Neural crest cell (in vitro differentiated cells): ENCODE measurements at places on chromosomes 13 and 19. TPM values are rescaled to one million over a fixed set of nuclear protein-coding genes. Genes with fewer than 3 reads are reported as not detected.
A peak's percentile ranks its signal among the peaks of the same experiment; 100 is the strongest.

GRCh38 chr13:43304945-43305344, 281.6 kb downstream of the DNAJC15 start:
- DNase-seq = no peak

DNA sequence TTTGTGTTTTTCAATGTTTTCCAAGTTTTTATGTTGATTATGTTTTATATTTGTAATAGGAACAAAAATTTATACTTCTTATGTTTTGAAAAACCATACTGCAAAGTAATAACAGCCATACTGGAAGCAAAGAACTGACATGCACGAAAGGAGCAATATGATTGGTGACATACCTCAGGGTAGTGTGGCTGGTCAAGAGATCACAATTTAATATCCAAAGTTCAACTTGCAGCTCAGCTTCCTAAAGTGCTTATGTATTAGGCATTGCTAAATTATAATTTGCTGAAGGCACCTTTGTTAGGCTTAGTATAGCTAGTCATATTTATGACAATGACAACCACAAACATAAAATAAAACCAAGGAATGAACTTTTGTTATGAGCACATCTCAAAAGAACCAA, 25.9 kb downstream of the VWA8 start:
- DNase-seq = no peak

- no peak for DNase-seq
Measured at GRCh38 chr13:31462766-31463165, 263.0 kb downstream of the B3GLCT start.

DNA sequence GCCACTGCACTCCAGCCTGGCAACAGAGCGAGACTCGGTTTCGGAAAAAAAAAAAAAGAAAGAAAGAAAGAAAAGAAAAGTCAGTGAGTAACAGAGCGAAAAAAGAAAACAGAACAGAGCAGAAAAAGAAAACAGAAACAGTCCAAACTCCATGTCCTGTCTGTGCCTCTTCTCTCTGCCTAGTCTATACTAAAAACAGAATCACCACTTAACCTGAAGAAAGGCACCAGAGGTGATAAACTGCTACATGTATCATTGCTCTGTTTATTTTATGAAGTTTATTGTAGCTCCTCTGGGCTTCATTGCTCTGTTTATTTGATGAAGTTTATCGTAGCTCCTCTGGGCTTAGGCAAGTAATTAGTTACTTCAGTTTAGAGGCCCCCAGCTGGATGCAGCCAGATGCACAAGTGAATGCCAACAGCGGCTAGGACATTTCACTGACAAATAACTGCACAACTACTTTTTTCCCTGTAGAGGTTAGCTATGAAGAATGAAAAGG, 39.2 kb downstream of the TBC1D4 start:
- no peak for DNase-seq

DNA sequence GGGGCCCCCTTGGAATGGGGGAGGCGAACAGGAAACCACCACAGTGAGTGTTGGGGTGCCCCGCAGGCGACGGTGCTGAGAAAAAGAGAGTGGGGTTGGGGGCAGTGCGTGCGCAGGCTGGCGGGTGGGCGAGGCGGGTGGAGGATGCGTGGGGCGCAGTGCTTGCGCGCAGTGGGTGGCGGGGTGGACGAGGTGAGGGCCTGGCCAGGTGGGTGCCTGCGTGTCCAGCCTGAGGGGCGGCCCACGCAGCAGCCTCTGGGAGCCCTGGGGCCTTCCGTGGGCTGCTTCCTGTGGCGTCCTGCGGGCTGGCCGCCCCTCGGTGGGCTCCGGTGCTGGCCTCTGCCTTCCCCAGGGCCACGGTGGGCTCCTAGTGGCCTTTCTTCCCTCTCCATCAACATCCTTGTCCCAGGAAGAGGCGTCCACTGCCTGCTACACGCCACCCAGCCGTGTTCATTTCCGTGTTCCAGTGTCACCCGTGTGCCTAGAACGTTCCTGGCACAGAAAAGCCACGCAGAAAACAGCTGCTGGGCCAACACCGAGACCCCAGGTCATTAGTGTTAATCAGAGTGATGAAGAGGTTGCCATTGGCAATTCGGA, 7.1 kb downstream of the ATP11A start:
- no peak for DNase-seq

DNA sequence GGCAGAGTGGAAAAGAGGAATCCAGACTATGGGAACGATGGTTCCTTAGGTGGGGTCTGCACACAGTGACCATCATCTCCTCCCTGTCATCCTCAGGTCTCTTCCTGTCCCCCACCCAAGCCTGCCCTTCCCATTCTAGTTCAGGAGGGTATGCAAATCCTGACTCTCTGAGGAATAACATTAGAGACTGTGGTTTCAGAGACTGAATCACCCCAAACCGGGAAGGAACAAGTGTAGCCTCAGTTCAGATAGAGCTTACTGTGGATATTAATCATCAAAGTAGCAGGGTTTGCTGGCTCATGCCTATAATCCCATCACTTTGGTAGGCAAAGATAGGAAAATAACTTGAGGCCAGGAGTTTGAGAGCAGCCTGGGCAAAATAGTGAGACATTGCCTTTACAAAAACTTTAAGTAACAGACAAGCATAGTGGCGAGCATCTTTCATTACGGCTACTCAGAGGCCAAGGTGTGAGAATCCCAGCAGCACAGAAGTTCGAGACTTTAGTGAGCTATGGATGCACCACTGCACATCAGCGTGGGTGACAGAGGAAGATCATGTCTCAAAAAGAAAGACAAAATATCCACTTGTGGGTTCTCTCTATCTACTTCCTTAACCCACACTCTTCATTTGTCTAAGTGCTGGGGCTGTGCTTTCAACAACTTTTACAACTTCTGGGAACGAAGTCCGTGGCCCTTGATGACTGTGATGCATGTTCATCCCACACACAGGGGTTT, 19.3 kb upstream of the LGALS13 start:
- no peak for DNase-seq

- no peak for DNase-seq
Measured at GRCh38 chr19:4354897-4355296, 11.5 kb downstream of the MPND start.

DNA sequence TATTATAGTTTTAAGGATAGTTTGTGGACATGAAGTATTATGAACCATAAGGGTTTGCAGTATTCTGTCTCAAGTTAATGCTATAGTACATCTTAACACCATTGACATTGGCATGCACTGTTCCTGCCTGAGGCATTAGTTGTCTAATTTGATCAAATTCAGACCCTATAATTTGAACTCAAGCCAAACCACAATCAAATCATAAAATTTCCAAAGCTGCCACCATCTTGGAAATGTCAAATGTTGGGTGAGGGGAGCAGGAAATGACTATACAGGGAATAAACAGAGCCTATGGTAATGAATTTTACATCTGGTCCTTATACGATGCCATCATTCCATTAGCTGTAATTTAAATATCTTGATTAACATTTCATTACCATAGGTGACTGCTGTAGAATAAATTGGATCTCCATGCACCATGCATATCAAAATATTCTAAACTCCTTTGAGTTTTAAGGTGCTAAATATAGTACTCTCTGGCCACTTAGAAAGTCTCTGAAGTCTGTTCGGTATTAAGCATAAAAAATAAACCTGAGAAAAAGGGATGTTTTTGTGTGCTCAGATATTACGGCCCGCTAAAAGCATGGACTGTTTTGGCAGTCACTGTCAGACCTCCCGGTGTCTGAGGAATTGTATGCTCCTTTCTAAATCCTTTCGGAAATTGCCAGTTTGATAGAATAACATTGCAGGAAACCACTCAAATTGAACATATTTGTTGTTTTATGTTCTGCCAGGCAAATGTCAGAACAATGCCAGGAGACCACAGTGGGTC, 257.7 kb downstream of the SPRY2 start:
- DNase-seq = no peak

DNA sequence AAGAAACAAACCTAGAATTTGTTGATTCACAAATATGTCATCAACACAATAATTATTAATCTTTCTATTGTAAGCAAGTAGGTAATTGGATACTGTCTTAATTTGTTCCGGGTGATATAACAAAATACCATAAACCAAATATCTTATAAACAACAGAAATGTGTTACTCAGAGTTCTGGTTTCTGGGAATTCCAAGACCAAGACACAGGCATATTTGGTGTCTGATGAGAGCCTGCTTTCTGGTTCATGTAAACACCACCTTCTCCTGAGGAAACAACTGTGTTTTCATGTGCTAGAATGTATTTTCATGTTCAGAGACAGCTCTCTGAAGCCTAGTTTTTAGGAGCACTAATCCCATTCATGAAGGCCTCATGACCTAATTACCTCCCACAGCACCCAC, 1819.5 kb downstream of the SLITRK5 start:
- no peak for DNase-seq

- DNase-seq = no peak
Measured at GRCh38 chr13:94212196-94212595, 267.3 kb downstream of the DCT start.

DNA sequence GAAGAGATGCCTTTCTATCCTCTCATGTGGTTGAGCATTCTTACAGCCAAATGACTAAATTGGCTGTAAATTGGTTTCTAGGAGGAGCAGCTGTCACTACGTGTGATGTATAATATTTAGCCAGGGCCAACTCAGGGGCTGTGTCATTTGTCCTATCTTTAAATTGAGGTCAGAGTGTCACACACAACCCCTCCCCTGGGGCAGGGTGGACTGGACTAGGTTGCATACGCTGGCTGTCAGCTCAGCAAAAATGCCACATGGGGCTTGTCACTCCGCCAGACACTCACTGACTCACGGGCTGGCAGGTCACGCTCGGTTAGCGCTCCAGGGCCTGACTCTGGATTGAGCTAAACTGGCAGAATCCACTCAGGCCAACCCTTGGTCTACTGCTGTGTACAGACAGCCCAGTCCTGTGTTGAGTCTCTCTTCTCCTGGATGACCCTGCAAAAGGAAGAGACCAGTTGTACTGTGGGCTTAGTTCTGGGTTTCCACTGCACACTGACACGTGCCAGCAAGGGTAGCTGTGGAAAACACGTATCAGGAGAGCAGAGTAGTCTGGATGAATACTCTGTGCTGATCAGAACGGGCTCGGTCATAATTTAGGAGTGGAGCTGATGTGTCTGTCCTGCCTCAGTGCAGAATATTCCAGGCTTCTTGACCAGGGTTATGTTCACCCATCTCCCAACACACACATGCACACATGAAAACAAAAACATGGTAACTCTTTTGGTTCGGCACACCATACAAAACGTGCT, 29.1 kb downstream of the SHISA2 start:
- peak; percentile 7 for DNase-seq

- DNase-seq = no peak
Measured at GRCh38 chr13:96426167-96426566, 336.3 kb downstream of the HS6ST3 start.

DNA sequence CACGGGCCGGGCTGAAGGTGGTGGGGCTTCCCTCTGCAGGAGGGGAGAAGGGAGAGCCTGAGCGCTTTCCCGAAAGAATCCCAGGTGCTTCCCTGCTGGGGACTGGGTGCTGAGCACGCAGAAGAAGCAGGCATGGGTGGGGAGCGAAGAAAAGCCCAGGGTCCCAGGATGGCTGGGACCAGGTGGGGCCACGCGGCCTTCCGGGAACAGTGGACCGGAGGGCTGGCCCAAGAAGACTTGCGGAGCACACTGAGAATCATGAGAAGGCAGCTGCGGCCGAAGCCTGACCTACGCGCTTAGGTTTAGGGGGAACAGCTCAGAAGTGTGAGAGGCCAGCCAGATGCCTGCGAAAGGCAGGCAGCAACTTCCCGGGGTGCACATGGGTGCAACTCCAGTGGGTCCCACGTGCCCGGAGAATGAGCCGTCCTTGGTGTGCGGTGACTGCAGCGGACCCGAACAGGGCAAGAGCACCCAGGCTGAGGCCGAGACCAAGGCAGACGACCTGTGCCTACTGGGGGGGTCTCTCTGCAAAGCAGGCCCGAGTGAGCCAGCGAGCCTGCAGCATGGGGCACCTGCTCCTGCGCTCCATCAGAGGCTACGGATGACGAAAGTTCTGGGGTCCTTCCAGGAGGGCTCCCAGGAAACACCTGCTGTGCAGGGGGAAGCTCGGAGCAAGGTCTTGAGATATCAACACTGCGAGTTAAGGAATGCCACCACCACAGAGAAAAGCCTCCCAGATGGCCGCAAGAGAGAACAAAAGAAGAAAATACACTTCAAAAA, 52.4 kb downstream of the MLLT1 start:
- DNase-seq = no peak

DNA sequence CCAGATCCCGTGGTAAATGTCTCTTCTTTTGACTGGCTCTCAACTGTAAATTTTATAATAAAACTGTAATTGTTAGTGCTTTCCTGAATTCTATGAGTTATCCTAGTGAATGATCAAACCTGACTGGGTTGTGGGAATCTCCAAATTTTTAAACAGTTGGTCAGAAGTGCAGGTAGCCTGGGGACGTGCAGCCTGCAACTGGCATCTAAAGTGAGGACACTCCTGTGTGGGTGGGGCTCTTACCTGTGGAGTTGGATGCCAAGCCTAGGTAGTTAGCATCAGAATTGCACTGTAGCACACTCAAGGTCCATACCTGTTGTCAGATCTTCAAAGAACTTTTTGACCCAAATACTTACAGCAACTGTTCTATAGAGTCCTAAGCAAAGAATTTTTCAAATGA, 207.1 kb upstream of the NBEA start:
- DNase-seq = no peak

DNA sequence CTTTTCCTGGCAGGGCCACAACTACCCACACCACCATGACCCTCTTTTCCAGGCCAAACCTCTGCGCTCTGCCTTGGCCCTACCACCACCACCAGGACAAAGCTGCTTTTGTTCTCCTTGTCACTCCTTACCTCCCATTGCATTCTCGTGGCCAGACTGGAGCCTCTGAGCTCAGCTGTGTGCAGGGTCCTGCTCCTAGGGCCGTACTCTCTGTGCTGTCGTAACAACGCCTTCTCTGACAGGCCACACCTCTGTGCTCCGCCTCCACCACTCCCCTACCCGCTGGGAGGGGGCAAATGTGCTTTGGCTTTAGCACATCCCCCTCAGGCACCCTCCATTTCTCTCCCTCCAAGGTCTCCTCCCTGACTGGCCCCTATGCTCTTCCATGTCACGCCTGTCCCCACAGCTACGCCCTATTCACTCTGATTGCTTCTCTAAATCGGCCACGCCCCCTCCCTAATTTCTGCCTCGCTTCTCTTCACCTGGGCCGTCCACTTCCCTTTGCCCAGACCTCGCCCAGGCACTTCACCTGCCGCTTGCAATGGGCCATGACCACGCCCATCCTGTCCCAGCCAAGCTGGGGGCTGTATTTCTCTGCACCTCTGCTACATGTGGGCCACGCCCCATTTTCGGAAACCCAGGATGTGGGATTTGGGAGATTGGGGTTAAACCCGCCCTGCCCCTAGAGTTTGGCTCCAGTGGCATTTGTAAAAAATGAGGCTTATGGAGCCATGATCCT, 472.3 kb downstream of the KLF12 start:
- DNase-seq = no peak

The HIF3A gene
- 6.9 and 7.6 TPM in 2 replicates for total RNA-seq

The MIER2 gene
- 43.8 and 45.8 TPM in 2 replicates for total RNA-seq

The DMKN gene
- total RNA-seq = not detected in 2 replicates

The ZNF578 gene
- total RNA-seq = 0.65 and 0.86 TPM in 2 replicates

The MISP3 gene
- total RNA-seq = 0.39 and 0.98 TPM in 2 replicates
